ENCODE measurements at places on chromosomes 2 and 18.
A peak's percentile ranks its signal among the peaks of the same experiment; 100 is the strongest.

DNA sequence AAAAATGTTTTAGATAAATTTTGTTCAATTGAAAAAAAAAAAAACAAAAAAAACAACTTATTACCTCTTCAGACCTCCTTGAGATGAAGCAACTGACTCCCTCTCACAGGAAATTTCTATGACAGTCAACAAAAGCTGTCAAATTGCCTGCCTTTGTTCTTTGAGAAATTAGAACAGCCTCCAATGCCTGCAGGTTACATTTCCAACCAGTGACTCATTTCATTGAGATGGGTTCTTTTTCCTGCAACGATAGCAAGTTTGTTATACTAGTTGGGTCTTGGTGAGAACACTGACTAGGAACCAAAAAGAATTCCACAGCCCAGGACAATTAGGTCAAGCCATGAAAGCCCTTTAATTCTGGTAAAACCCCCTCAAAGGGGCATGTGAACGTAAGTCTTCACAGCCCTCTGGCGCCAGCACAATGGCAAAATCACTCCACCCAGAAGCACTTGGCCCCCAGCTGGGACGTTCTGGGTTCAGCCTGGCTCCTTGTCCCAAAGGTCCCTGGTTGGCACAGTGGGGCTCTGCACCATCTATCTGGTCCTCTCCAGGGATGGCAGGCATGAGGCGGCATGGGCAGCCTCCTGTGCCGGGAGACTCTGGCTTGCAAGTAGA lies 87.0 kb downstream of the SPP2 start:
- no peak for DNase-seq

- DNase-seq, result no peak
Measured at GRCh38 chr2:68889500-68889899, 18.3 kb upstream of the BMP10 start.

DNA sequence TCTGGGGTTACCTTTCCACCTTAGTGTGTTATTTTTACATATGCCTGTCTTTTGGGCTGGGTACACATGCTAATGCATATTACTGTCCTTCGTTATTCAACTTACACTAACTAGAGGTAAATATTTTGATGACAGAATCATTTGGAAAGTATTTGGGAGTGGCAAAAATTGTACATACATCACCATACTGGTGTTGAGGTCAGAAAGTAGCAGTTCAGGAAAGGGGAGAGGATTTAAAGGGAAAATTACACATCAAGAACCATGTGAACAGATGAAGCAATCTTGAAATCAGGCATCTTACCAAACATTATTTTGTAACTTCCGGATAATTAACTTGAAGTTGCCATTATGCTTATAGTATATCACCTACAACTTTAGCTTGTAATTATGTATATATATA lies 379.7 kb downstream of the RND3 start:
- no peak for DNase-seq

DNA sequence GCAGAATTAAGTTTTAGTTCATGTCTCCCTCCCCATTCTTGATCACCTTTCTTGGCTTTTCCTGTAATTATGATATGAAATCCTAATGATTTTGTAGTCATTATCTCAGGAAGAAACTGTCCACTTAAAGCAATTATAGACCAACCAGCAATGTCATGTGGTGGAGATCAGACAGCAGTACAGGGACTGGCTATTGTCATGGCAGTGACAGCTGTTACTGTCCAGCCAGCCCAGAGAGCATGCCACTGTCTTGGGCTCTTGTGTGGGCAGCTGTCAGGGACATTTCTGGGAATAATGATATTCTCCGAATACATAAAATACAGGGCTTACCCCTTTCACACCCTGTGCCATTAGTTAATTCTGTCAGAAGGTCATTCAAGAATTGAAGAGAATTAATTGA lies 355.3 kb upstream of the RAB12 start:
- DNase-seq, result no peak

DNA sequence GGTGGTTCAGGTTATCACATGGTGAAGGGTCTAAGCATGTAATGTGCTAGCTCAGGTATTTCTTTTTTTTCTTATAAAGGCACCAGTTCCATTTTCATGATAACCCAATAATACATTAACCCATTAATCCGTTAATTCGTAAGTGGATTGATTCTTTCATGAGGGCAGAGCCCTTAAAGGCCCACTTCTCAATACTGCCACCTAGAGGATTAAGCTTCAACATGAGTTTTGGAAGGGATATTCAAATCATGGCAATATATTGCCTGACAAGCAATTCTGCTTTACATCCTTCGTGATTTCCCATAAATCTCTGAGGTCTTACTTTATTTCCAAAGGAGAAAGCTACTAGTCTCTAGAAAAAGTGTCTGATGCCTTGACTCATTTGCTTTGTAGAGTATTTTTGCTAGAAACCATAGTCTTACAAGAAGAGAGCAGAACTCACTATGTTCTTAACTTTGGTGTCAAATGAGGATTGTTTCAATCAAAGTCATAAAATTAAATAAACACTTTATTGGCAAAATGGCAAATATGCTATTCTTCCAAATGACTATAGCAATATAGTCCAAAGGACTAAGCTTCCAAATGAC lies 271.3 kb downstream of the KCNS3 start:
- DNase-seq, result no peak

GRCh38 chr2:70861777-70862625 lies 26.4 kb upstream of the CD207 start:
- DNase-seq, result peak; percentile 68

DNA sequence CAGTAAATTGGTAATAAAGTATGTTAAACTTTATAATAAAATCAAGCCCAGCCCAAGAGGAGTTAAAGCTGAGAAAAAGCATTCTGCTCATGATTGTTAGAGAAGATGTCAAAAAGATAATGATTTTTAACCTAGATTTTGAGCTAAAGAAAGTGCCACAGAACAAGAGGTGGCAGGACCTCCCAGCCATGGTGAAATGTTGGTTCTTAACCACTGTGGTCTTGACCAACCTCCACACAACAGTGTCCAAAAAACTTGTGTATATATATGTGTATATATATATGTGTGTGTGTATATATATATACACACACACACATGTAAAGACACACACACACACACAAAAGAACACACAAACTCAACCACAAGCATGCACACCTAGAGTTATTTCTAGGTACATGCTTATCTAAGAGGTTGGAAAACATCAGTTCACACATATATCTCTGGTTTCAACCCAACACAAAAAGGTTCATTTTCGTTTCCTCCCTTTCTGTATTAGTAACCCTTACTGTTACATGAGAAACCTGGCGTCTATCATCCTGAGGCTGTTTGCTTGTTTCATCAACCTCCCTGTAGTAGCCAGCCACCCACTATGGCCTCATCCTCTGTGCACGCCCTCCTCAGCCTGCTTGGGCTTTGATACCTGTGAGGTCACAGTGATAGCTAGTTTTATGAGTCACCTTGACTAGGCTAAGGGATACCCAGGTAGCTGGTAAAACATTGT lies 631.8 kb upstream of the ID2 start:
- DNase-seq, result no peak

DNA sequence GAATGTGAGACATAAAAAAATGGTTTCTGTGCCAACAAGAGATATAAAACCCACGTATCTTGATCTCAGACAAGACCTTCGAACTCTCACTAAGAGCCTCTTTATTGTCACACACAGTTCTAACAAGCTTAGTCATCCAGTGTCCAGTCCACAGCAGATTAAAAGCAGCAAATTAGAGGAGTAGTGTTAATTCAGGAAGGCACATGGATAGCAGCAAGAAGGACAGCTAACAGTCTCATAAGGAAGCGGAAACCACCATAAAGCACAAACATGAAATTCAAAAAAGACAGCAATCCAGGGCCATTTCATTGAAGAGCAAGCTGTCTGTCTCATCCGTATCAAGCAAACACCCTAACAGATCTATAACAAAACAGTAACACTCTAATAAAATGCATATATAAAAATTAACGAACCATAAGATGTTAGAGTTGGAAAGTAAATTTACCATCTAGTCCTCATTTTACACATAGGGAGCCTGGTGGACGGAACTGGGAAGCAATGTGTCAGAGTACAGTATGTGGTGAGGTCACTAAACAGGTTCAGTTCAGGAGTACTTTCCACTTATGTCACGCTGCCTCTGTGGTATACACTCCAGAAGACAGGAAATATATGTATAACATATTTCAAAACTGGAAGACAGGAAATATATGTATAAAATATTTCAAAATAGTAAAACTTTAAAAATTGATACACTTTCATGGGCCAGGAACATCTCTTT lies 18.3 kb downstream of the AAK1 start:
- DNase-seq, result no peak

GRCh38 chr2:23327887-23328286 lies 57.1 kb upstream of the KLHL29 start:
- no peak for DNase-seq

DNA sequence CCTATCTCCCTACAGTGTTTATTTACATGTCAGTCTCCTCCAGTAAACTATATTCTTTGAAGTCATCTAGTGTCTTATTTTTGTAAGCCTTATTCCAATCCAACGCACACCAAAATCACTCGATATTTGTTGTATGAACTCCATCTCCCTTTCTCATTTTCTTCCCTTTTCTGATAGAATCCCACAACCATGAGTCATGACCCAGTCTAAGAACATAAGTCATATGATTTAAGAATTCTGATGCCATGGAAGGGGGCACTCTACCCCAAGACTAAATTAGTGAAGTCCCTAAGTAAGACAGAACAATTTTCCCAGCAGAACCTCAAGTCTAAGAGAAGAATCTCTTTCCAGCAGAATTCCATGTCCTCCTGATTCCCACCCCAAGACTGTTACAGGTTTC lies 5.4 kb downstream of the CHMP3 start:
- peak; percentile 31 for DNase-seq

DNA sequence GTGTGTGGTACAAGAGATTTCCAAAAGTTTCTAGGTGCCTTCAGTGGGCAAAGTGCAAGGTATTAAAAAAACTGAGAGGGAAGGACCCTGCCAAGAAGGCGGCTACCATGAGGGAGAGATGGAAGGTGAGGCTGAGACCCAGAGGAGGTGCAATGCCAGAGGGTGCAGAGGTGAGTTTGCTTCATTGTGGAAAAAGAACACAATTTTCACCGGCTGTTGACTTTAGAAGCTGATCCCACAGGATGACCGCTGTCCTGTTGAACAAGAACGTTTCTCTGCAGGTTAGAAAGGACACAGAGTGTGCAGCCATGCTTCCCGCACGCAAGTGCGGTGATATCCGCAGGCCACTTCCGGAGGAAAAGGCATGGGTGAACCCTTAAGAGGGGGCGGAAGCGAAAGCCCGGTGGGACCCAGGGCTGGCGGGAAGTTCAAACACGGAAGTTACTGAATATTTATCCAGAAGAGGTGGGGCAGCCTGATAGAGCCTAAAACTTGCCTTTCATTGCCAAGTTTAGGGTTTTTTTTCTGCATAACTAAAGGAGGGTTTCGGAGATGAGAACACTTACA lies 16.6 kb downstream of the SP110 start:
- DNase-seq, result no peak

DNA sequence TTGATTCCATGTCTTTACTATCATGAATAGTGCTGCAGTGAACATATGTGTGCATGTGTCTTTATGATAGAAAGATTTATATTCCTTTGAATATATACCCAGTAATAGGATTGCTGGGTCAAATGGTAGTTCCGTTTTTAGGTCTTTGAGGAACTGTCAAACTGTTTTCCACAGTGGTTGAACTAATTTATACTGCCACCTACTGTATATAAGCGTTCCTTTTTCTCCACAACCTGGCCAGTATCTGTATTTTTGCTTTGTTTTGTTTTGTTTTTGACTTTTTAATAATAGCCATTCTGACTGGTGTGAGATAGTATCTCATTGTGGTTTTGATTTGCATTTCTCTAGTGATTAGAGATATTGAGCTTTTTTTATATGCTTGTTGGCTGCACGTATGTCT lies 641.6 kb downstream of the SUCLG1 start:
- no peak for DNase-seq

DNA sequence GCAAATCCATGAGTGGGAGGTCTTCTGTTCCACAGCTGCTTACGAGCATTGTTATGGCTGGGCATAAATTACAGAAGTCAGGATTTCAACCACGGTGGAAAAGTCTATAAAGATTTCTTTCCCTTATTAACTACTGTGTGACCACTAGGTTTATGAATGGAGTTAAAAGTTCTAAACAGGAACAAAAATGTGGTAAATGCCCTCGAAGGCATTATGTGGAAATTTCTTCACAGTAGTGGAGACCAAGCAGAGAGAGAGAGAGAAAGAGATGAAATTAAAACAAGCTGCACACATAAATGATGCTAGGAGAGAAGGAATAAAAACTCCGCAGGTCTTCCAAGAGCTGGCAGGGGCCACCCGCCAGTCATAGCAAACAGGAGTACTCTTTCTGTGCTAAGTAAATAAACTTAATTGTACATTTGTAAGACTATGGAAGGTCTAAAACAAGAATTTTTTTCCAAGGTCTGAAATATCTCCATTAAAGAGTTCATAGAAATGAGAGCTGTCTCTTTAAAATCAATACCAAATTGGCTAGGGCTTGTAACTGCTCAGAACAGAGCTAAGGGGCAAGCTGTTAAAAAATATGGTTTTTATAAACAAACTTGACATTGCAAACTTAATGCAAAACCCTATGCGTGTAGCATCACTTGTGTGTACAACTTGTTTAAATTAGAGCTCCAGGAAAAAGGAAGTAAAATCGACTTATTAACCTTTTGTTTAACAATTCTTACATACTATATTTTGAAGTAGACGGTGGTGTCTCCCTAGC lies 438.2 kb downstream of the MEIS1 start:
- DNase-seq, result no peak

GRCh38 chr2:212392043-212392442 lies 146.6 kb downstream of the ERBB4 start:
- no peak for DNase-seq

DNA sequence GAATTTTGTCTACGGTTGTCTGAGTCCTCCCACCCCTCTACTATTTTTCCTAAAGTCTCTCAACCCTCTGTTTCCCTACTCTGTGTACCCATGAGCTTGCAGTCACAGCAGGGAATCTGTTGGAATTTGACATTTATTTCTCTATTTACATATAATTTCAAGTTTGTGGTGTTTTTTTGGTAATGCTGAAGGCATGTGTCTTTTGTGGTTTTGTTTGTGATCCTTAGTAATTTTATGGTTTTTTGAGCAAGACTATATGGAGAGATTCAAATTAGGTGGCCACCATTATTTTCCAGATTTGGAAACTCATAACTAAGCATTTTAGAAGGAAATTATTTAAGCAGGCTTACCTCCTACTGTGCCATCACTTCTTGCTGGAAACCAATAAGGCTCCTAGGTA lies 27.2 kb upstream of the FBLN7 start:
- DNase-seq, result no peak

- DNase-seq, result no peak
Measured at GRCh38 chr18:57087644-57088376, 59.1 kb upstream of the BOD1L2 start.

DNA sequence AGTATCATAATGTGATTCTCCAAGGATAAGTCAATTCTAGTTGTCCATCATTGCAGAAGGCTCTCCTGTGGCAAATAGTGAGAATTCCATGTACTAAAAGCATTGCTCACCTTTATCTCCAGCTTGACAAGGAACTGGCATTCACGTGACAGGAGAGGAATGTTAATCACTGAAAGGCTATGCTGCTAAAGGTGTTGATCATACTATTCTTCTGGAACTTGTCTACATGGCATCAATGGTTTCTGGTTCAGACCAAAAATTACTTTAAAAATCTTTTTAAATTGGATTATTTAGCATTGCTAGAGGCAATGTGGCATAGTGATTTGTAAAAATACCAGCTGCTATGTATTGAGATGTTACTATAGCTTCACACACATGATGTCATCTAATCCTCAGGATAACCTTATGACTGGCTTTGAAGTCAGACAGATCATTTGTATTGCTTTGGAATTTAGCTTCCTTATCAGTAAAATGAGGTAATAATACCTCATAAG lies 414.4 kb downstream of the MTX2 start:
- no peak for DNase-seq
